Mesenchymal stem cell (in vitro differentiated cells and primary cell): ENCODE measurements at places on chromosomes 13 and 19.
A peak's percentile ranks its signal among the peaks of the same experiment; 100 is the strongest.

- H3K4me3 ChIP-seq: no peak overlapping the region
- no peak for DNase-seq
- no peak overlapping the region for H3K27ac ChIP-seq
- no peaks in the 10 kb centered on the region for H3K36me3 ChIP-seq
- H3K27me3 ChIP-seq: peaks cover 3% of the 10 kb centered on the region
- peaks cover 2% of the 10 kb centered on the region for H3K4me1 ChIP-seq
Observed at GRCh38 chr13:59247171-59247570, 916.6 kb downstream of the DIAPH3 start.

DNA sequence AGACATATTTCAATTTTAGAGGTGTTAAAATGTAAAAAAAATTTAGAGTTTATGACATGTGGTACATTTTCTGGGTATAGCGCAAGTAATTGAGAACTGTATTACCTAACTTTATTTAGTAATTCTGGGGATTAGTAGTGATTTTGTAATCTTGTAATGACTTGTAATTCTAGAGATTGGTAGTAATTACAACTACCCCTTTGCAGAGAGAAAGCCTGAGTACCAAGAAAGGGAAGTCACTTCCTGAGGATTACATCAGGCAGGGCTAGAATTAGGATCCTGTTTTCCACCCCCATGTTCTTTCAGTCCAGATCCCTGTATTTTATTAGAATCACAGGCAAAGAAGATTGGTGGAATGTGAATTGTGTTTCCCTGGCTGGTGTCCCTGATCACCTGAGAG, 274.9 kb downstream of the KCNRG start:
- no peaks in the 10 kb centered on the region for H3K4me1 ChIP-seq
- no peak for DNase-seq
- no peak overlapping the region for H3K4me3 ChIP-seq
- H3K27me3 ChIP-seq: no peaks in the 10 kb centered on the region
- H3K27ac ChIP-seq: no peak overlapping the region

DNA sequence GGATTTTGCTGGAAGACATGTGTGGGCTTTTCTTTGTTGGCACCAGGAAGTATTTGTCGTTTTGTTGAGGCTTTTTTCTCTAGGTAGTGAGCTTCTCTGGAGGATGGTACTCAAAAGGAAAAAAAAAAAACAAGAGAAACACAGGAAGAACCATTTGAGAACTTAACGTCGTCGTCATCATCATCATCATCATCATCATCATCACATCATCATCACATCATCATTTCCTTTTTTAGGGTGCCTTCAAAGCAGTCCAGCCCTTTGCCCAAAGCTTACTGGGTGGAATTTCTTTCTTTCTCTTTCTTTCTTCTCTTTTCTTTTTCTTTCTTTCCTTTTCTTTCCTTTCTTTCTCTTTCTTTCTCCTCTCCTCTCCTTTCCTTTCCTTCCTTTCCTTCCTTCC, 2.2 kb upstream of the AMER2 start:
- DNase-seq: no peak
- H3K27ac ChIP-seq: no peak overlapping the region
- peaks cover 13% of the 10 kb centered on the region for H3K4me1 ChIP-seq
- peaks cover 79% of the 10 kb centered on the region for H3K27me3 ChIP-seq
- H3K36me3 ChIP-seq: no peaks in the 10 kb centered on the region

DNA sequence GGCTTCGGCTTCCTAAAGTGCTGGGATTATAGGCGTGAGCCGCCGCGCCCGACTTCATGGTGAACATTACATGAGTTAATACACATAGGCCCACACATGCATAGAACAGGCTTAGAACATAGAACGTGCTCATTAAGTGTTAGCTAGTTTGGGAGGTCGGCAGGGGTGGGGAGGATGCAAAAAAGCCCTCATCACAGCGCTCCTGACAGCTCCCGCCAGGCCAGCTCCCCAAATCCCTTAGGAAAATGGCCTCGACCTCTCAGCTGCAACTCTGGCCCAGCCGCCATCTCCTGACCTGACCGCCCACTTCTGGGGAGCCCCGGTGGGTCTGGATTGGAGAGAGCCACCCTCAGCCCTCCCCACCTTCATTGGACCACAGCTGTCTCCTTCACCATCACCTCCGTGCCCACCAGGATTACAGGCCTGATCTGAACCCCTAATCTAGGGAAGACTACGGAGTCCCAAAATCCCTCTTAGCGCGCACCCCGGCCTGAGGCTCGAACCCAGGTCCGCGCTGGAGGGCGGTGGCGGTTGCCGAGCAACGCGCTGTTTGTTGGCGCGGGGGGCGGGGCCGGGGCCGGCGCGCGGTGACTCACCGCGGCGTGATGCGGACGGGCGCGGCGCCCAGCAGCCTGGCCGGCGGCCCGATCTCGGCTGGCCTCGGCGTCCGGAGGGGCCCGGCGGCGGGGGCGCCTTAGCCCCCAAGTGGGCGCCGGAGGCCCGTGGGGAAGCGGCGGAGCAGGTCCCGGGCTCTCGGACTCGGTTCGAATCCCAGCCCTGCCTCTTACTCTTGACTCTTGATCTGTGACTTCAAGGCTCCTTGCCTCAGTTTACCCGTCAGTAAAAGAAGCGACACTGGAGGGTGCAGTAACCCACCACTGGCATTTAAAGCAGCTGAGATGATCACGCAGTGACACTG, 26.7 kb upstream of the NANOS3 start:
- peak overlapping the region; percentile 79 for H3K4me3 ChIP-seq
- no peaks in the 10 kb centered on the region for H3K27me3 ChIP-seq
- DNase-seq: peak; percentile 81
- H3K4me1 ChIP-seq: peaks cover 50% of the 10 kb centered on the region
- peak overlapping the region; percentile 97 for H3K27ac ChIP-seq
- no peaks in the 10 kb centered on the region for H3K36me3 ChIP-seq

GRCh38 chr13:58583966-58584365, 952.4 kb downstream of the PCDH17 start:
- H3K36me3 ChIP-seq: no peaks in the 10 kb centered on the region
- H3K27ac ChIP-seq: no peak overlapping the region
- no peaks in the 10 kb centered on the region for H3K4me1 ChIP-seq

DNA sequence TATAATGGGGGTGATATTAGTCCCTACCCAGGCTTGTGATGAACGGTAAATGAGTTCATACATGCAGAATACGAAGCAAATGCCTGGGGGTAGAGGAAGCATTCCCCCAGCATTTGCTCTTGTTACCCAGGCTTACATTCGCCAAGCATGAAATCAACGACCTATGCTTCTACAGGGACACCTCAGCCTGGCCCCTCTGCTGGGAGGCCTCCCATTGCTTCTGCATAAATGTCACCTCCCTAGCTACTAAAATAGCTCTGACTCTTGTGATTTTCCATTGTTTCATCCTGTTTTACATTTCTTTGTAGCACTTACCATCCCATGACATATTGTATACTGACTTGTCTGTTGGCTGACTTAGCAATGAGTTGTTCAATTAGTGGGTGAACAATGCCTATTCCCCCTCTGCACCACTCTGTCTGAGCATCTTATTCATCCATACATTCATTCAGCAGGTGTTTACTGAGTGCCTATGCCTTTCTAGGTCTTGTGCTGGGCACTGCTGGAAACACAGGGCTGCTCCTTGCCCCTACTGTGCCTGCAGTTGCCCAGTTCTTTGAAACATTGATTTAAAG, 47.0 kb downstream of the SPTBN4 start:
- no peaks in the 10 kb centered on the region for H3K36me3 ChIP-seq
- H3K27ac ChIP-seq: no peak overlapping the region
- no peak for DNase-seq

- H3K4me1 ChIP-seq: no peaks in the 10 kb centered on the region
- H3K36me3 ChIP-seq: no peaks in the 10 kb centered on the region
- DNase-seq: no peak
- H3K27me3 ChIP-seq: peaks cover 73% of the 10 kb centered on the region
- no peak overlapping the region for H3K27ac ChIP-seq
Observed at GRCh38 chr19:30676990-30677679, 305.0 kb downstream of the ZNF536 start.

GRCh38 chr19:48495396-48495795, 16.2 kb downstream of the LMTK3 start:
- H3K27ac ChIP-seq: no peak overlapping the region
- DNase-seq: peak; percentile 54
- H3K27me3 ChIP-seq: peaks cover 33% of the 10 kb centered on the region

DNA sequence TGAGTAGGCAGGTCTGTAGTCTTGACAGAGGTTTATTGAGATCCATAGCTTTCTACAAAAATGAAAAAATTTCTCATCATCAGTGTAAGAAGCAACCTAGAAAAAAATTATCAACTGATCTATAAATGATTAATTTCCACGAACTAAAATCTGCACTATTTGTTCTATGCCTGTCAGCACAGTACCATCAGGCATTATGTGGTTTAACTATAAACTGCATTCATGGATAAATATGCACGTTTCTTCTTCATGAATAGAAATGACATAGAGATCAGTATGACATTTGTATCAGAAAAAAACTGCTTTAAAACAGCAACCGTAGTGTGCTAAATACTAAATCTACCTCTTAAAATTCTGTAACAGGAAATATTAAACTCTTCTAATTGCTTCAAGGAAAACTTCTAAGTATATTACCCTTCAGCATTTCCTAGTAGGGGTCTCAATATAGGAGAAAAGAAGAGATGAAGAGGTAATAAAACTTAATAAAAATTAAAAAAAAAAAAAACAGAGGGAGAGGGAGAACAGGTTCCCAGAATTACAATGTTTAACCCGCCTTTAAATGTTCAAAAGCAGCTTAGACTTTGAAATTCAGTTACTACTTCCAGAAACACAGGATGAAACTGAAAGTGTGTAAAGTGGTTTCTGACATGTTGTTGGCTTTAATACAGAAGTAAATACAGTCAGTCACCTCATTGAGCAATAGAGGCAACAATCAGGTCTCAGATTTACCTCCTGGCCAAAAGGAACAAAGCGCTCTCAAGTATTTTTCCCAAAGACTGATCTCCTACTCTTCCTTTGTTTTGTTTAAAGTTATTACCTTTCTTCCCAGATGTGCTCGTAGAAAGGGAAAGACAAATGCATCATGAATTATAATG, 144.4 kb downstream of the DIAPH3 start:
- H3K4me3 ChIP-seq: no peak overlapping the region
- peak; percentile 37 for DNase-seq
- H3K27ac ChIP-seq: no peak overlapping the region
- H3K36me3 ChIP-seq: no peaks in the 10 kb centered on the region
- no peaks in the 10 kb centered on the region for H3K27me3 ChIP-seq

DNA sequence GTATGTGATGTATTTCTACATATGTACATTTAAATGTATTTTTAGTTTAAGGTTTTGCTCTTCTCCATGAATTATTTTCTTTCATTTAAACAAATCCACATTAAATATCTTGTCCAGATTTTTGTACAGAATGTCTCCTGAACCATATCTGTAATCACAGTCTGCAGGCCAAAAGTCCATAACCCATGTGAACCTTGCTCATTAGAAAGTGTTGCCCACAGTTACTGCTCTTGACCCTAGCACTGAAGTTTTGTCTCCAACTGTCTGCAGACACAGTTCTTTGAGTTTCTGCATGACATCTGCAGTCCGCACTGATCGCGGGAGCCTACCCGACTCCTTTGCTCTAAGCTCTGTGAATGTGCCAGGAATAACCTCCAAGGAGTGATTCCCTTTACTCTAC, 626.2 kb upstream of the SLC10A2 start:
- H3K4me1 ChIP-seq: no peaks in the 10 kb centered on the region
- no peak overlapping the region for H3K27ac ChIP-seq
- H3K4me3 ChIP-seq: no peak overlapping the region
- no peaks in the 10 kb centered on the region for H3K27me3 ChIP-seq
- DNase-seq: no peak

DNA sequence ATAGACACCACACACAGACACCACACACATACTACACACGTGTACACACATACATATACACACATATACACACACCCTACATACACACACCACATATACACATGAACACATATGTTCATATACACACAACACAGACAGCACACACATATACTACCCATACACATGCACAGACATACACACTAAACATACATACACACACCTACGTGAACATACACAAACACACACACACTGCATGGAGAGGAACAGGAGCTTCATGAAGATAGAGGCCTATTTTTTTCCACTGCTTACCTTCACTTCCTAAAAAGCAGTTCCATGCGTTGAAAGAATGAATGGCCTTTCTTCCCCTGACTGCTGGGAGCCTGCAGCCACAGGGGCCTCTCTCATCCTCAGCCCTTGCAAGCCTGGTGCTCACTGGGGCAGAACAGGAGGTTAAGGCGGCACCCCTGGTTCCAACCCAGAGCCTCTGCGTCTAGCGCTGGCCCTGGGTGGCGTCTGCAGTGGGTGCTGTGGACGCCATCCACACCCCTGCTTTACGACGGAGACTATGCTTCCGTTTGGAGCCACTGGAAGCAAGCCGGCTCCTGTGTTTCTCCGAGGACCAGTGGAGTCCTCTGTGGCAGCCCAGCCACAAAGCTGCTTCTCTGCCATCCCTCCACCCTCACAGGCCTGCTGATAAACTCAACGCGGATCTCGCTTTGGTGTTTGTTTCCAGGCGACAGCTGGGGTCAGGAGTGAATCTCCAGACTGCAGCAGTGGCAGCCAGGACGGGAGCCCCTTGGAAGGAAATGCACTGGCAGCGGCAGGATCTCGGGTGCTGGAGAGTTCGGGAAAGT, 1.9 kb upstream of the RASA3 start:
- DNase-seq: no peak
- no peaks in the 10 kb centered on the region for H3K36me3 ChIP-seq
- H3K4me3 ChIP-seq: no peak overlapping the region
- no peaks in the 10 kb centered on the region for H3K27me3 ChIP-seq

GRCh38 chr13:24124789-24125476, 35.6 kb upstream of the SPATA13 start:
- no peak overlapping the region for H3K4me3 ChIP-seq
- peaks cover 3% of the 10 kb centered on the region for H3K4me1 ChIP-seq
- H3K27me3 ChIP-seq: peaks cover 30% of the 10 kb centered on the region
- no peak overlapping the region for H3K27ac ChIP-seq
- H3K36me3 ChIP-seq: no peaks in the 10 kb centered on the region

DNA sequence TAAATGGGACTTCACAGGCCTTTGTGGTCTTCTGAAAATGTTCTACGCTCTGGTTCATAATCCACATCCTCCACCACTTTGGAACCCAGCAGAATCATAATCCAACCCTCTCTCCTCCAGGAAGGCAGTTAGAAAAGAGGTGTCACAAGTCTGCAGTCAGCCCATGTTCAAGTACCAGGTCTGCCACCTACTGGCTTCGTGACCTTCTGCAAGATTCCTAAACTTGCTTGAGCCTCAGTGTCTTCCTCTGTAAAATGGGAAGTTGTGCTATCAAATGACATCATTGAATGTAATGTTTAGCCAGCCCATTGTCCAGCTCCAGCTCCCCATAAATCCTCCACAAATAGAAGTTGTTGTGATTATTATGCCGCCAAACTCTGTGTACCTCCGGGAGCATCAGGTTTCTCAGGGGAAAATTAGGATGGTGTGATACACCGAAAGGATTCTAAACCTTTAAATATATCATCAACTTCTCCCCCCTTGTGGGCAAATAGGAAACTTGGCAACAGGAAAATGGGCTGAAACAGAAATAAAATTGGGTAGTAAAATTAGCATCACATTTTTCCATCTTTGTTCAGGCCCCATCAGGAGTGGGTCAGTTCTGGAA, 109.7 kb downstream of the NUFIP1 start:
- no peaks in the 10 kb centered on the region for H3K27me3 ChIP-seq
- no peak overlapping the region for H3K4me3 ChIP-seq
- no peak overlapping the region for H3K27ac ChIP-seq
- peak; percentile 42 for DNase-seq
- peaks cover 3% of the 10 kb centered on the region for H3K36me3 ChIP-seq
